ENCODE measurements at places on chromosomes 2 and 18.

GRCh38 chr2:122023059-122023864 is 267.8 kb downstream of the TSN start:
- DNase-seq, result no peak

DNA sequence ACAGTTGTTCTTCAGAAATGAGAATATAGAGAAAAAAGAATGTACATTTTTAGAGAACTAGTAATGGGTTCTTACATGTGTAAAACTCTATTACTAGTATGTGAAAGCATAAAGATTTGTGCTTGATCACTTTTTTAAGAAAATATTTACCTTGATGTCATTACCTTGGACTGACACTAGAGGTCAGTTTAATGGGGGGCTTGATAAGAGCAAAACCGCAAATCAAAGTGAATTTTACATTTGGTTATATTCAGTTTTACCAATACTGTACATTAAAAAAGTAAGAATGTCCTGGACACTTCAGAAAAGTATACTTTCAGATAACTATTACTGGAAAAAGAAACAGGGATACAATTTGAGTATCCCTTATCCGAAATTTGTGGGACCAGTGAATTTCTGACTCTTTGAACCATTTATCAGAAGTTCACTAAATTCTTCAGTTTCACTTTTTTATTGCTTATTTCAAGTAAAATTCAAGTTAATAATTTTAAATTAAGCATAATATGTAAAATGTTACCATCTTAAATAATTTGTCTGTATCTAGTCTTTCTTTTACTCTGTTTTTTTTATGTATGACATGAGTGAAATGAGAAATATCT is 1149.5 kb downstream of the DSC3 start:
- no peak for DNase-seq

GRCh38 chr2:204611017-204611631 is 65.8 kb downstream of the PARD3B start:
- no peak for DNase-seq

DNA sequence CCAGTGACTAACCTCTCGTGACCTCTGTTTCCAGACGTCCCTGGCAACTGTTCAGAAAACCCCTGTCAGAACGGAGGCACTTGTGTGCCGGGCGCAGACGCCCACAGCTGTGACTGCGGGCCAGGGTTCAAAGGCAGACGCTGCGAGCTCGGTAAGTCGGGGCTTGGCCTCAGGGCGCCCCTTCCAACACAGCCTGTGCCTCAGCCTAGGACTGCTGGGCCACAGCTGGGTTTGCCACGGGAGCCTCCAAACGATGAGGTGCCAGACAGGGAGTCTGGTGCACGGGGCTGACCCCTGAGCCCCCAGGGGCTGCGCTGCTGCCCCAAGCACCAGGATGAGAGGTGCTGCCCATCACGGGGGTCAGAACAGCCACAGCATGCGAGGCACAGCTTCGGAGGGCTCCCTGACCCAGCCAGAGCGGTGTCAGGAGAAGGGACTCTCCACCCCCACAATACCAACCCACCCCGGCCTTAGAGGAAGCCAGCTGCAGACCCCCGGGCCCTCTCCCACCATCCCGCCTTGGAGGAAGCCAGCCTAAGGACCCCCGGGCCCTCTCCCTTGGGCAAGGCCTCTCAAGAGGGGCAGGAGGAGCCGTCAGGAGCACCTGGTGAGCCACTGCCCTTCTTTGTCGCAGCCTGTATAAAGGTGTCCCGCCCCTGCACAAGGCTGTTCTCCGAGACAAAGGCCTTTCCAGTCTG is 20.3 kb downstream of the MTERF4 start:
- no peak for DNase-seq

- no peak for DNase-seq
Measured at GRCh38 chr2:202682274-202682673, 47.5 kb downstream of the FAM117B start.

DNA sequence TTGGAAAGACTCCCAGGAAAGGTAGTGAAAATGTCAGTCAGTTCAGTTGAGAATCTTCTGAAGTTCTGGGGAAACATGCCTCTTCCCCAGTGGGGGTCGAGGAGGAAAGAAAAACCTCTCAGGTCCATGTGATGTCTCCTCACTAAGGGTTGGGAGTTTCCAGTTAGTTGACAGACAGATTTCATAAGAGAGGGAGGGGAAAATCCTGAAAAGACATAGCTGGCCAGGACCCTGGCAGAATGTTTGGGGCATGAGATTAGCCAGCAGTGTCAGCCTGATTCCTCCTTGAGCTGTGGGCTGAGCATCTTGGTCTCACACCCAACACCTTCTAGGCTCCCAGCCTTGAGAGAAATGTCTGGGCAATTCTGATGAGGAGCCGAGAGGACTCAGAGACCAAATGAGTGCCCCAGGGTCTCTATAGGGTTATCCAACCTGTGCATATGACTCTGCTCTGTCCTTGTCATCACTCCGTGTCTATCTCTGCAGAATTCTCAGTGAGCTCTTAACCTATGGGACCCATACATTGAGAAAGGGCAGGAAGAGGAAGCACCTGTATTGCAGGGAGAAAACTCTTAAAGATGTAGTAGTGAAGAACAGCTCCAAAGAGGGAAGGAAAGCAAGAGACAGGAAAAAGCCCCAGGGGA is 13.9 kb downstream of the BMP10 start:
- DNase-seq, result no peak

DNA sequence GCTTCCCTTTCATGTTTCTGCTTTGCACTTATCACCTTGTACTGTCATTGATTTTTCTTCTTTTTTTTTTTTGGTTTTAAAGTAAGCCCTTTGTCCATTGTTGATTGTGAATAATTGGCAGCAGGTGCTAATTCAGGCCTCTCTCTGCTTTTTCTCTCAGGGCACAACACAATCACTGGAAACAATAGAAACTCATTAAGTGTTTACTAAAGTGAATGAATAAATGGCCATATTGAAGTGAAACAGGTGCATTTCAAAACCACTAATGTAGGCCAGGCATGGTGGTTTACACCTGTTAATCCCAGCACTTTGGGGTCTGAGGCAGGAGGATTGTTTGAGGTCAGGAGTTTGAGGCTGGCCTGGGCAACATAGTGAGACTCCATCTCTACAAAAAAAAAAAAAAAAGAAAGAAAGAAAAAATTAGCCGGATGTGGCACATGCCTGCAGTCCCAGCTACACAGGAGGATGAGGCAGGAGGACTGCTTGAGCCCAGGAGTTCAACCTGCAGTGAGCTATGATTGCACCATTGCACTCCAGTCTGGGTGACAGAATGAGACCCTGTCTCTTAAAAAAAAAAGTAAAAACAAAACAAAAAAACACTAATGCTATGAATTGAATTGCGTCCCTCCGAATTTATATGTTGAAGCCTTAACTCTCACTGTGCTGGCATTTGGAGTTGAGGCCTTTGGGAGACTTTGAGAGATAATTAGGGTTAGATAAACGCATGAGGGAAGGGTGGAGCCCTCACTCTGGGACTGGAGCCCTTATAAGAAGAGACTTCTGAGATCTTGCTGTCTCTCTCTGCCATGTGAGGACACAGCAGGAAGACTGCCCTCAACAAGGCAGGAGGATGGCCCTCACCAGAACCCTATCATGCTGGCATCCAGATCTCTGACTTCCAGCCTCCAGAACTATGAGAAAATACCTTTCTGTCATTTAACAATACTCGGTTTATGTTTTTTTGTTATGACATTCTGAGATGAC is 19.9 kb downstream of the SLC38A11 start:
- no peak for DNase-seq

DNA sequence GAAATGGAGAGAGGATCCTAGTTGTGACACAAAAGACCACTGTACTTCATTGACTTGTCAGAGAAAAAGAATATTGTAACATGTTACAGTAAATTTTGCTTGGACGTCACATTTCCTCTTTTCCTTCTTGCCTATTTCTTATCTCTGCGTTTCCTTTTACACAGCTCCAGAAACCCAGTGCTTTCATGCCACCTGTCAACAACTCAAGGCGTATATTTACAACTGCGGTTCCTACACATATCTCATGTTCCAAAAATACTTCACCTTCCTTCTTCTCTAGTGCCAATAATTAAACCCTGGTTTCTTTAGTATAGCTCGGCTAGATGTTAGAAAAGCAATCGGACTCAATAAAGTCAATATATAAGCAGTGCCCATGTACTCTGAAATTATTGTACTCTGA is 911.5 kb upstream of the FSHR start:
- no peak for DNase-seq

GRCh38 chr2:54308186-54308585 is 52.2 kb upstream of the TSPYL6 start:
- no peak for DNase-seq

- DNase-seq, result no peak
Measured at GRCh38 chr2:171986778-171987177, 13.0 kb upstream of the METAP1D start.

DNA sequence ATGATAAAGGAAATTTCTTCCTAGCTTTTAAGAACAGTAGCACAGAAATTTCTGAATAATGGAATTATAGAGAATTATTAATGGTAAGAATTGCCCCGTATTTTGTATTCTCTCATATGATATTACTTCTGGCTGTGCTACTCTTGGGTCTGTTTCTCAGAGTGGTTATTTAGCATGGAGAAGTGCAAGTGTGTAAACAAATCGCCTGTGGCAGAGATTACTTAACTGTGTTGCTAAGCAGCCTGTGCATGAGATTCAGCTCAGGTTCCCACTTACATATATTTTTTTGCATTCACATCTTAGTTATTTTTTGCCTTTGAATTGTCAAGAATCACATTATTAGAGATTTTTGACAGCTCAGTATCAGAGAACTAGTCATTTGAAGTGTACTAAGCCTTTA is 80.1 kb upstream of the NFATC1 start:
- no peak for DNase-seq

- no peak for DNase-seq
Measured at GRCh38 chr2:118240276-118240675, 152.0 kb downstream of the INSIG2 start.

GRCh38 chr2:224903621-224904020 is 138.6 kb downstream of the DOCK10 start:
- DNase-seq, result no peak

DNA sequence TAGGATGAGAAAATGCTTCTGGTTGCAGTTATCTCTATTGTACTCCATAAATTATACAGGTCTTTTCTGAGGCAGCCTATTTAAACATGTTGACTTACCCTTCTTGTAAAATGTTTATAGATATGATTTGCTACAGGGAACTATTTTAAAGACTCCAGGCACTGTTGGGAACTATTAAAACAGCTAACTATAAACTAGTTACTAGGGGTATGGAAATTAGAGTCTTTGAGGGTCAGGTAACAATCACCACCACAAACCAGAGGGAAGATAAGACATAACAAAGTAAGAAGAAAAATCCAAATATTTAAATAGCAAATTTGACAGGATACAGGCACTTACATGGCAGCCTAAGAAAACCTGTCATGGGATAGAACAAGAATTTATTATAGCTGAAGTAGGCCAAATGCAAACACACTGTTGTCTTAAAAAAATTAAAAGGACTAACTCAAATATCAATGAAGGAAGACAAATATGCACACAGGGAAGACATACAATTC is 251.0 kb upstream of the CWC22 start:
- no peak for DNase-seq

DNA sequence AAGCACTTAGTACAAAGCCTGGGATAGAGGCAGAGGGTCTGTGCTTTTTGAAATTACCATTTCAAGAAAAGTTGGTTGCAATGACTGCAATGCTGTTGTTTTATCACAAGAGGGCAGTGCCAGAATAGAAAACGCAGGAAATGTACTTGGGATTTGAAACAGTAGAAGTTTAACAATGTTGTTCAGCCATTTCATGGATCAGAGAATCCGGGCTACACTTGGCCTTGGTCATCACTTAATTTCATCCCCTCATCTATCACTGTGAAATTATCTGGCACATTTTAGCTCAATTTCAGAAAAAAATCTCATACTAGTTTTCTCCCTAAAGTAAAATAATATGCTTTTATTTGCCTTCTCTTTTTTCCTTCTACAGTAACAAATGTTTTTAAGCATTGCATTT is 70.8 kb downstream of the RAPGEF4 start:
- DNase-seq, result no peak

- DNase-seq, result no peak
Measured at GRCh38 chr2:13651684-13652131, 935.0 kb downstream of the TRIB2 start.

GRCh38 chr2:220994846-220995245 is 577.3 kb downstream of the EPHA4 start:
- no peak for DNase-seq

DNA sequence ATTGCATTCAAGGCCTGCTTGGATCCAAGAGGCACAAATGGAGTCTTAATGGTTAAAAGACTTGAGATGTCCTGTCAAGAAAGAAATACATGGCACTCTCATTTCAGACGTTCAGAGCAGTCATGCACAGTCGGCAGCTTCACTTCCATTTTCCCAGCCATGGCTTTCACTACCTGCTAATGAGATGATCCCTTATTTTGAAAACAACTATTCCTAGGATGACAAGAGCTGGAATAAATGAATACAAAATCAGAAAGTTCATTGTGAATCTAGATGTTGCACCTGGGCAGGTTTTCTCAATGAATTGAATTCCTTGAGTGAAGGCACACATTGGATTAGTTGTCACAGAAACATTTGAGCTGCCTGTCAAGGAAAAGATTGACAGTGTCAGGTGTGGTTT is 25.7 kb downstream of the ABCG5 start:
- DNase-seq, result no peak

All from stimulated activated CD8-positive, alpha-beta memory T cell treated with anti-CD3 and anti-CD28 coated beads, Interleukin-7, amount 100 ng/mL, for 48 hours (primary cell).